Lower lobe of right lung (tissue), 2 donors: ENCODE measurements at places on chromosomes 3 and 15.

DNA sequence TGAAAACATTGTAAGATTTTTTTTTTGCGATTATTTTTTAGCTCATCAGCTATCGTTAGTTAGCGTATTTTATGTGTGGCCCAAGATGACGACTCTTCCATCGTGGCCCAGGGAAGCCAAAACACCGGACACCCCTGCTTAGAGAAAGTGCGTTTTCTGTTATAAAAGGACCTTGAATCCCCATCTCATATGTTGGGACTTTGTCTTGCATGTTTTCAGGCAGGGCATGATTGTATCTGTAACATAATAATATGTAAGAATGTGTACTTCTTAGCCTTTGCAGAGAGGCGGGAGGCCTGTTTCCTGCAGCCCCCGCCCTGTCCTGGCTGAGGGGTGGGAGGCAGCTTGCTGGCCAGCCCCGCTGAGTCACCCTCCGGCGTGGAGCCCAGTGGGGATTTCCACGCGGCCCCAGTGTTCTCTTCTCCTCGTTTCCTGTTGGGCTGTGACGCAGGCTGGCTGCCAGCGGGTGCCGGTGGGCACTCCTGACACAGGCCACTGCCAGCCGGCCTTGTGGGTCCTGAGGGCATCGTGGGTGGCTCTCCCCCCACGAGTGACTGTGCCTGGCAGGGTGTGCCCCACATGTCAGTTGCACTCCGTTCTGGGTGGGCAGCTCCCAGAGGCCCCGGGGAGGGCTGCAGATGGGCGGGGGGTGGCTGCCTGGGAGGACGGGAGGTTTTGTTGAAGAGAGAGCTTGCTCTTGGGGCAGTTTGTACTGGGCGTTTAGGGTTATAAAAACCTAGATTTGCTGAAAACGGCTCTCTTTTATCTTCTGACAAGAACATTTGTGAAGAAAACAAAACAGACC, 55.6 kb downstream of the SMAD3 start:
- peaks cover 73% of the 10 kb centered on the region for H3K4me1 ChIP-seq
- no peaks in the 10 kb centered on the region for H3K27me3 ChIP-seq
- H3K36me3 ChIP-seq = no peaks in the 10 kb centered on the region
- peak overlapping the region; percentile 86 for H3K27ac ChIP-seq

DNA sequence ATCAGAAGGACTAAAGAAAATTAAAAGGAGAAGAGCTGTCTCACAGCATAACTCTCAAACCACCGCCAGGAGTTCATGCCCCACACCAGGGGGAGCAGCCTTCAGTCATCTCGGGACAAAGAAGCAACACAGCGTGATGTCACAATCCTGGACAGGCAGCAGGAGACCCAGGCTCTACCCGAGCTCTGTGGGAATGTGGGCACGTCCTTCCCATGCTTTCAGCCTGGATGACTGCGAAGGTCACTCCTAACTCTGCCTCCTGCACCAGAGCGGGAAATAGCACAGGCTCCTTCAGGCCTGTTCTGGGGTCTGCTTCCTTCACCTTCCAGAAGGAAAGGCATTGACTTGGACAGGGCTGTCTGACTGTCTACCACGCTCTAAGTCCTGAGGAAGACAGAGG, 31.3 kb downstream of the NOX5 start:
- H3K27me3 ChIP-seq = no peaks in the 10 kb centered on the region
- no peaks in the 10 kb centered on the region for H3K36me3 ChIP-seq
- H3K4me3 ChIP-seq = no peak overlapping the region
- DNase-seq = no peak
- H3K4me1 ChIP-seq = no peaks in the 10 kb centered on the region

DNA sequence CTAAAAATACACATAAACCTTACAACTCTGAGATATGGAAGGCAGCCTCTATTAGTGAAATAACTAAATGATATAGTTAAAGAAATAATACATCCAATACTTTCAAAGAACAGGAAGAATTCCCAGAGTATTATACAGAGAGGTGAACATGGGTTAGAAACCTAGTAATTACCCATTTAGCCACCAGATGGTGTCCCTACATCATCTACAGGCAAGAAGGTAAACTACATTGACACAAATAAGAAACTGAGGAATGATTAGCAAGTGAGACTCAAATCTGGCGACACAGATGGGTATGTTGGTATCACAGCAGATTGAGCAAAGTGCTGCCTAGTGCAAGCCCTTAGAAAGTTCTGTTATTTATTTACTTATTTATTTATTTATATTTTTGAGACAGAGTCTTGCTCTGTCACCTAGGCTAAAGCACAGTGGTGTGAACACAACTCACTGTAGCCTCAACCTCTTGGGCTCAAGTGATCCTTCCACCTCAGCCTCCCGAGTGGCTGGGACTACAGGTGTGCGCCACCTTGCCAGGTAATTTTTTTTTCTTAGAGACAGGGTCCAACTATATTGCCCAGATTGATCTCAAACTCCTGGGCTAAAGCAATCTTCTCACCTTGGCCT, 28.2 kb downstream of the NEK4 start:
- H3K27ac ChIP-seq = no peak overlapping the region
- H3K4me3 ChIP-seq = no peak overlapping the region
- no peaks in the 10 kb centered on the region for H3K27me3 ChIP-seq
- H3K36me3 ChIP-seq = peaks cover 100% of the 10 kb centered on the region
- no peaks in the 10 kb centered on the region for H3K4me1 ChIP-seq
- DNase-seq = no peak

- H3K4me3 ChIP-seq = no peak overlapping the region
- H3K27me3 ChIP-seq = no peaks in the 10 kb centered on the region
- H3K4me1 ChIP-seq = no peaks in the 10 kb centered on the region
- no peaks in the 10 kb centered on the region for H3K36me3 ChIP-seq
Observed at GRCh38 chr15:73114064-73114463, 61.8 kb downstream of the NEO1 start.

DNA sequence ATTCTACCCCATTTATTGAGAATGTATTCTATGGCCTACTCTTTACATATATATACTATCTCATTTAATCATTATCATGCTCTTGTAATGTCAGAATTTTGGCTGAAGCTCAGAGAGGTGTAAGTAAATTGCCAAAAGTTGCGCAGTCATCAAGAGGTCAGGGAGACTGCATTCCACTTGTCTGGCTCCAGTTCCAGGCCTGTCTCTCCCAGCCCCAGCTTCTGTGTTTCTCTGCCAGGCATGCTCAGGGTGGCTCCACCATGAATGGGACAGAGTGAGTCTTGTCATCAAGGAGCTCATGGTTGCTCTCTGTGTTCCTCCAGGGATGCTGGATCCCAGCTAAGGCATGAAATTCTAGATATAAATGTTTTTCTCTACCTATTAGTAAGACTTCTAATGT, 635.1 kb upstream of the MDFIC2 start:
- no peaks in the 10 kb centered on the region for H3K27me3 ChIP-seq
- no peak overlapping the region for H3K27ac ChIP-seq
- DNase-seq = no peak
- no peaks in the 10 kb centered on the region for H3K36me3 ChIP-seq
- no peaks in the 10 kb centered on the region for H3K4me1 ChIP-seq

- H3K36me3 ChIP-seq = no peaks in the 10 kb centered on the region
- no peak for DNase-seq
- no peak overlapping the region for H3K27ac ChIP-seq
- H3K4me1 ChIP-seq = no peaks in the 10 kb centered on the region
- no peaks in the 10 kb centered on the region for H3K27me3 ChIP-seq
- no peak overlapping the region for H3K4me3 ChIP-seq
Observed at GRCh38 chr3:46649436-46649835, 37.1 kb downstream of the FAM240A start.

GRCh38 chr3:148998715-148999423, 7.5 kb downstream of the GYG1 start:
- H3K27me3 ChIP-seq = no peaks in the 10 kb centered on the region
- no peak overlapping the region for H3K4me3 ChIP-seq
